ENCODE measurements at places on chromosomes 16 and 17.

DNA sequence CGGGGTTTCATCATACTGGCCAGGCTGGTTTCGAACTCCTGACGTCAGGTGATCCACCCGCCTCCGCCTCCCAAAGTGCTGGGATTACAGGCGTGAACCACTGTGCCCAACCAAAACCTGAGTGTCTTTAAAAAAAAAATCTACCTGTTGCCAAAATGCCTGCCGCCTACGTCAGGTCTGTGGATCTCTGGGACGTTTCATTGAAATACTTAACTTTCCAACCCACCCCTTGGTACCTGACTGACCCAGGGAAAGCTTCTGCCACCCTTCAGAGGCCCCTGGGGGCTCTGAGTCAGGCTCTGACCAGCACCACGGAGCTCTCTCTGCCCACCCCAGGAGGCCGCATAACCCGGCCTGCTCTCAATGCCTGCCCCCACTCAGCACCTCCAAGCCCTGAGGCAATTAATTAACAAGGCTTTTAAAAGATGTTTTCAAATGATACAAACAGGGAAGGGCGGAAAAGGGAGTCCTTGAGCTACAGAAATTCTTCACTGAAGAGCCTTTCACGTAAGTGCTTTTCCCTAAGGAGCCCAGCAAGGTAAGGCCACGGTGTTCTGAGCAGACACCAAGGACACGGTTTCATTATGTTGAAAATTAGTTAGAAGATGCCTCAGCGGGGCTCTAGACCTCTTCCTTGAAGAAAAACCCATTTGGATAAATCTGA is 29.3 kb upstream of the GSG1L start:
- no peak for DNase-seq

- peak; percentile 37 for DNase-seq
Measured at GRCh38 chr17:3843935-3844516, 2.0 kb downstream of the NCBP3 start.

- no peak for DNase-seq
Measured at GRCh38 chr16:79715061-79715460, 114.5 kb upstream of the MAF start.

DNA sequence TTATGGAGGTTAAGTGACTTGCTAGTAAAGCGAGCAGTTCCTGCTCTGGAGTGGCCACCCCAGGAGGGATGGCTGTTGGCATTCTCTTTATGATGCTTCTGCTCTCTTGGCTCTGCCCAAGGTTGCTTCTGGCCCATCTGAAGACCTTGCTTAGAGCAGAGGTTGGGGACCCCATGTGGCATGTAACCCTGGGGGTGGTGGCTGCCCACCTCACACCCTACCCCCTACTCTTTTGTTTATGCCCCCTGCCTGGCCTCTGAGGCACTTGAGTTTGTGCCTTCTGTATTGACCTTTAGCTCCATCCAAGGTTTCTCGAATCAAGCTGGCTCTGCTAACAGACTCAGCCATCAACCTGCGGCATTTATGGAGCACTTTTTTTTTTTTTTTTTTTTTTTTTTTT is 214.6 kb downstream of the MSI2 start:
- no peak for DNase-seq

GRCh38 chr17:17492085-17492484 is 4.1 kb downstream of the RASD1 start:
- no peak for DNase-seq

DNA sequence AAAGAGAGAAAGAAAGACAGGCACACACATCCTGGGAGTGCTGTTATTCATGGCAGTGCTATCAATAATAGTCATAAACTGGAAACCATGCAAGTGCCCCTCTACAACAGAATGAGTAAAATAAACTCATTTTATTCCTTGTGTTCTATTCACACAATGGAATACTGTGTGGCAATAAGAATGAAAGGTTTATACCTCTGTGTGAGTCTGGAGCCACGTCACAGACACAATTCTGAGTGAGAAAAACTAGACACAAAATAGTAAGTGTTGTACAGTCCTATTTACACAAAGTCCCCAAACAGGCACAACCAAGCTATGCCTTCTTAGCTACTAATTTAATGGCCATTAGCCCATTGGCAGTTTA is 429.7 kb downstream of the SLC39A11 start:
- DNase-seq: no peak

DNA sequence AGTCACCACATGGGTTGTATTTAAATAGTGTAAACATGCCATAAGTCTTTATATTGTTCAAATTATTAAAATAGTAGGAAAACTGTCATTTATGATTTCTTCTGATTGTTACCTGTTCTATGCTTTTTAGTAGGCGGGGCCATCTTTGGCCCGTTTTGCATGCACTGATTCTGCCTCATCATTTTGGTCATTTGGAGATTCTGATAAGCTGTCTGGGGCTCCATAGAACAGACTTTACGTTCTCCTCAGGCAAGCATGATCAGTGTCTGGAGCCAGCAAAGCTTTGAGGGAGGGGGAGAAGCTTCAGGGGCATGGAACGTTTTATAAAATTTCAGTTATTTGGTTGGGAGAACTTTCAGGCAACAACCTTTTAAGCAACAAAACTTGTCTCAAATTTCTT is 8.8 kb downstream of the NDEL1 start:
- no peak for DNase-seq

DNA sequence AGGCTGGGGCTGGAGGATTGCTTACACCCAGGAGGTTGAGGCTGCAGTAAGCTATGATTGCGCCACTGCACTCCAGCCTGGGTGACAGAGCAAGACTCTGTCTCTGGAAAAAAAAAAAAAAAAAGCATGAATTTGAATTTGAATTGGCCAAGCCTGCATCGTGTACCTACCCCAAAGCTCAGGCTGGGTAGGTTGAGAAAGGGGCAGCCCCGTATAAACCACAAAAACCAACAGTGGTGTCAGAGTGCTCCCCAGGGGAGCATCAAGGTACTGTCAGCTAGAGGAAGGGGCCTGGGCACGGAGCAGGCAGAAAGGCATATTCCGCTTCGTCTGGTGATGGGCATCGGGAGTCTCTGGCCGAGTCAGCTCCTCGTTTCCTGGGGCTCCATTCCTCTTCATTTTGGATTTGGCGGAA is 40.9 kb downstream of the RAP1GAP2 start:
- no peak for DNase-seq

GRCh38 chr17:4607261-4607741 is 23.0 kb downstream of the SMTNL2 start:
- no peak for DNase-seq

Measured in stimulated activated CD4-positive, alpha-beta T cell treated with anti-CD3 and anti-CD28 coated beads, Interleukin-1b, Interleukin-23, amount 100 ng/mL, for 4 hours (primary cell).